Stimulated activated CD8-positive, alpha-beta memory T cell treated with anti-CD3 and anti-CD28 coated beads, Interleukin-4, amount 100 ng/mL, for 1 hour (primary cell): ENCODE measurements at places on chromosomes 1 and 21.

- DNase-seq = no peak
These were observed 91.2 kb upstream of the JUN start for GRCh38 chr1:58874757-58875755.

GRCh38 chr1:77986810-77987209 lies 7.9 kb upstream of the FUBP1 start:
- DNase-seq = no peak

- no peak for DNase-seq
These were observed 8.6 kb downstream of the EDEM3 start for GRCh38 chr1:184745929-184746638.

- DNase-seq = no peak
These were observed 44.9 kb downstream of the SSBP3 start for GRCh38 chr1:54361342-54361741.

DNA sequence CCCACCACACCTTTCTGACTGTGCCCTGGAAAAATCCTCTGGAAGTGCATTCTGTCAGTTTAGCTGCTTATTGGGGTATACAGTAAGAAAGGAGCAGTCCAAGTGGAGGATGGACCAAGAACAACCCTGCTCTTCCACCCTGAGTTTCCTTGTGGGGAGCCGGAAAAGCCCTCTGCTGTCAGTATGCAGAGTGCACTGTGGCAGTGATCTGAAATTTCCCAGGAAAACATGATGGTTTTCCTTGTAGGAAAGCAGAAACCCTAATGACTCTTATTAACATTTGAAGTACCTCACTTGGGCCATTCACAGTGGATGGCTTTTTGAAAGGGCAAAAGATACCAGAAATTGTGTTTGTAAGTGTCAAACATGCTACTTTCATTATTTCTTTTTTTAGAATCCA lies 20.5 kb downstream of the ELAVL4 start:
- no peak for DNase-seq

DNA sequence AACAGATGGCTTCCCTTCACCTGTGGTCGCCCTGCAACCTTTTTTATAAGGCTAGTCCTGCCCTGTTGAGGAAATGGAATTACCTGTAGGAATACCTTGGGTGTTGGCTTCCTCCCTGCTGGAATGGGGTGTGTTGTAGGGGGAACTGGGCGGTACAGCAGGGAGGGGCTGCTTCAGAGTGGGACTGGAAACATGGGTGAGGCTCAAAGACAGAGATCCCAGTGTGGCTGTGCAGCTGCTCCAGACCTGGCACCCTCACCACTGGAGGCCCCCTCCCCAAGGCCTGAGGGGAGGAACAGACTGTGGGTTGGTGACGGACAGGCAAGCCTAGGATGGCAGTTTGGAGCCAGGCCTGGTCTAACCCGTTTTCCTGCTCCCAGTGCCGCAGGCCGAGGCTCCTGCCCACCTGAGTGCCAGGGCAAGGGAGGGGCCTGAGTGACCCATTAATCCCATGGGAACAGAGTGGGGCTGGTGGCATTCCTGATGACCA lies 4.5 kb downstream of the EFNA3 start:
- DNase-seq = no peak

DNA sequence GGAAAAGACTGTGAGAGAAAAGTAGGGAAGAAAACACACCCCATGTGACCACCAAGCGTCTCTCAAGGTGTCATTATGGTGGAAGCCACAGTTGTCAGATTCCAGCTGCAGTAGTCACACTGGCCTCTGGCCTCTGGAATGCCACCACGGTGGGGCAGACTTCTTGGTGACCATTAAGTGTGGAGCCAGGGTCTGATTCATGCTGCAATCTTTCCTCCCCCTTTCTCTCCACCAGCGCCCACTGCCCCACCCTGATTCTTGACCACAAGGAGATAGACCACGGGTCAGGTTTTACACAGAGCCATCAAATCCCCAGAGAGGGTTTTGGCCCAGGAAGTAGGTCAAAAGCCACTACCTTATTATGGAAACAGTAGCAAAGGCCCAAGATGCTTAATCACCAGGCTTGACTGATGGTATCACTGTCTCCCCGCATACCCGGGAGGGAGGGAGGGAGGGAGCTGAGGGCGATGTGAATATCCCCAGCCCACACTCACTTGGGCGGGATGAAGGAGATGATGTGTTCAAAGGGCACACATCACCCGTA lies 52.7 kb upstream of the GRHL3 start:
- DNase-seq = no peak
